LoVo (cell line): ENCODE measurements at places on chromosomes 11 and 22.

DNA sequence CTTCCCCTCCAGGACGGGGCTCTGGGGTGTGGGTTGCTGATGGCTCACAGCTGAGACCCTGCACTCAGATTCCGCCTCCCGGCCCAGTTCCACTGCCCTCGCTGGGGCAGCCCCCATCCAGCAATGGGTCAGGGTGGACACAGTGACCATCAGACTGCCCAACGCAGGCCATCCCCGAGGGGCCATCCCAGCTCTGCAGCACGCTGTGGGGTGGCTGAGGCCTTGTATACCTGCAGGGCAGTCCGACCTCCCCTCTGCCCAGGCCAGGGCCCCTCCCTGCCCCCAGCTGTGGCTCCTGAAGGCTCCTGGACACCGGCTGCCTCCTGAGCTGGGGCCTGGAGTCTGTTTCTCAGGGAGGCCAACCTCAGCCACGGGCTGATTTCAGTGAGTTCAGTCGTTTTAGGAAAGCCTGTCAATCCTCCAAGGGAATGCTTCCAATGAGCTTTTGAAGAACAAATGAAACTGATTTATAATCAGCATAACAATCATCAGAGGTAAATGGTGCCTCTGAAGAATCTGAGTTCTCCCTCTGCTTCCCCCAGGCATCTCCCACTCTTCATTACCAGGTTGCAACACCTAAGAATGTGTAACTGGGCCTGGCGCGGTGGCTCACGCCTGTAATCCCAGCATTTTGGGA, 95.1 kb downstream of the CELSR1 start:
- DNase-seq: no peak

DNA sequence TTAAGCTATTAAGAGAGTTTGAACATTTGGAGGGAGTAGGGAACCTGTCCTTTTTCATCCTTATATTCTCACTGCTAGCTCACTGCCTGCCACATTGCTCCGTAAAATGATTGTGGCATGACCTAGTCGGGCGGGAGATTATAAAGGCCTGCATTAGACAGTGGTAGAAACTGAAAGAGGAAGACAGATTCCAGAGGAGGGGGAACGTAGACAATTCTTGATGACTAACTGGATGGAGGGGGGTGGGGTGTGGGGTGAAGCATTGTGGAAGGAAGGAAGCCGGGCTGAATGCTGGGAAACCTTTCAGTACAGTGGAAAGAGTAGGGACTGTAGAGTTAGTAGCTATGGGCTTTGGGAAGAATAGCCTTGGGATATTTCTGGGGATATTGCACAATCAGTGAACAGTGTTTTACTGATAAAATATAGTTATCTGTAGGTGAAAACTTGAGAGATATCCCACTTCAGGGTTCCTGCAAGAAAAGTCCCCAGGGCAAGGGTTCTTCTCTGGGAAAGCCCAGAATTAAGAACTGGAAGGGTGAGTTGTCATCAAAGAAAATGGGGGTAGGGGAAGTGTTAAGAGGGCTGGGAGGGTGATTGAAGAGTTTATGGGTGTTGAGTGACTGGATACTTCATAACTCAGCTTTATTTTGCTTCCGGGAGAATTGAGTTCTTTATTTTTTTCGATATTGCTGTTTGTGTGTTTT, 2.1 kb downstream of the MED15 start:
- DNase-seq: peak; percentile 58

- no peak for DNase-seq
Measured at GRCh38 chr11:57713835-57714234, 1.4 kb downstream of the TMX2 start.

DNA sequence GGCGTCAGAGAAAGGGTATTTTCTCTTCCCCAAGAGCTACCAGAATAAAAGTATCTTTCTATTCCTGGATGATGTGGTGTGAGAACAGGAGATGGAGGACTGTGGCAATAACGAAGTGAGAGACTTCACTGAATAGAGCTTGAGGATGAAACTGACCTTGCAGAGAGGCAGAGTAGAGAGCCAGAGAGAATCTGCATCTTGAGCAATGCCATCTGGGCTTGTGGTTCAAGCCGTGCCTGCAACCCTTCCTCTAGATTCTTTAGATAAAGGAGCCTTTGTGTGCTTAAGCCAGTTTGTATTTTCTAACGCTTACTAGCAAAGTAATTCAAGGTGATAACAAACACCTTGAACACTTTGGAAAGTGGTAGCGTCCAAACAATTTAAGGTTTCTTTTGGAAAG, 2.2 kb downstream of the ME3 start:
- DNase-seq: no peak

DNA sequence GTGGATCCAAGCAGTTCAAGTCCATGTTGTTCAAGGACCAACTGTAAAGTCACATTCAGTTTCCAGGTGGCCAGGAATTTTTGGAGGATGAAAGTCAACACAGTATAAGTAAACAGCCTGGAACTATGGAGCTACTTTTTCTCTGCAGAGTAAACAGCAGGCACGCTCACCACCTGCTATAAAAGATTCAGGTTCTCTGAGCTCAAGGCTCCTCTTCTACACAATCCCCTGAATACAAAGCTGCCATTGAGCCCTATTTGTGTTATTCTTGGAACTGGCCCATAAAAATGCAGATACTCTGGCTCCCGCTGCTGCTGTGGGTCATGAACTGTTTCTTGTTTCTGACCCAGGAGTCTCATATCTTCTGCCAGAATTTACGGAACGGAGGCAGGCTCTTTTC, 56.9 kb upstream of the PRR5 start:
- DNase-seq: no peak

DNA sequence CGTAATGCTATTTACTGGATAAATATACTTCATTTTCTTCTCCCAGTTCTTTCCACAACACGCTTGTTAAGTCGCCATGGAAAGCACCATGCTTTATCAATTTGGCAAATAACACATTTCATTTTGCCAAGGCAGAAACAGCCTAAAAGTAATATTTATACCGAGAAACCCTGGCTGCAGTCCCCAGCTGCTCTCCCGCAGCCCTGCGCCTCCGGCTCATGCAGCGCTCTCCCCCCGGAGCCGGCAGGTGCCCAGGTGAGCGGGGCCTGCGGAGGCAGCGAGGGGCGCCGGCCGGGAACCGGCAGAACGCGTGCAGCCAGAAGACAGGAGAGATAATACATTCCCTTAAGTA, 681 bp upstream of the ARHGEF12 start:
- no peak for DNase-seq

GRCh38 chr11:11081288-11081687, 223.4 kb upstream of the ZBED5 start:
- DNase-seq: no peak

- DNase-seq: no peak
Measured at GRCh38 chr11:67364169-67364568, 9.2 kb downstream of the CLCF1 start.

GRCh38 chr11:113632981-113633380, 73.1 kb downstream of the TMPRSS5 start:
- no peak for DNase-seq

- no peak for DNase-seq
Measured at GRCh38 chr22:50518606-50519005, 6.8 kb downstream of the SCO2 start.

- no peak for DNase-seq
Measured at GRCh38 chr22:28899199-28899853, 16.0 kb downstream of the ZNRF3 start.

DNA sequence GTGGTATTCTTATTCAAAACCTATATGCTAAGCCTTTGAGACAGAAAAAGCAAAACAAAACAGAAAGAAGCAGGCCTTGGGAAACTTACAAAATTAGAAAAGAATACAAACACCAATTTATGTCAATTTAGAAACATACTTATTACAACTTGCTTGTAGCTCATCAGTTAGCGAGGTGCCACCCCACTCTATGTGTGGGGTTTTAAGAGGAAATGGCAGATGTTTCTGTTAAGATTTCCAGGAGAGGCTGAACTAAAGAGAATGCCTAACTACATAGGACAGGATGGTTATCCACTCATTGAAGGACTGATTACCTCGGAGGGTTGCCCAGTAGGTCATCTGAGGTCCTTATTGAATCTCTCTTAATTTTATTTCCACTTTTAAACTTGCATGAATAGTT, 302.0 kb downstream of the ETS1 start:
- no peak for DNase-seq

GRCh38 chr22:24035296-24035695, 24.2 kb downstream of the CABIN1 start:
- DNase-seq: no peak

DNA sequence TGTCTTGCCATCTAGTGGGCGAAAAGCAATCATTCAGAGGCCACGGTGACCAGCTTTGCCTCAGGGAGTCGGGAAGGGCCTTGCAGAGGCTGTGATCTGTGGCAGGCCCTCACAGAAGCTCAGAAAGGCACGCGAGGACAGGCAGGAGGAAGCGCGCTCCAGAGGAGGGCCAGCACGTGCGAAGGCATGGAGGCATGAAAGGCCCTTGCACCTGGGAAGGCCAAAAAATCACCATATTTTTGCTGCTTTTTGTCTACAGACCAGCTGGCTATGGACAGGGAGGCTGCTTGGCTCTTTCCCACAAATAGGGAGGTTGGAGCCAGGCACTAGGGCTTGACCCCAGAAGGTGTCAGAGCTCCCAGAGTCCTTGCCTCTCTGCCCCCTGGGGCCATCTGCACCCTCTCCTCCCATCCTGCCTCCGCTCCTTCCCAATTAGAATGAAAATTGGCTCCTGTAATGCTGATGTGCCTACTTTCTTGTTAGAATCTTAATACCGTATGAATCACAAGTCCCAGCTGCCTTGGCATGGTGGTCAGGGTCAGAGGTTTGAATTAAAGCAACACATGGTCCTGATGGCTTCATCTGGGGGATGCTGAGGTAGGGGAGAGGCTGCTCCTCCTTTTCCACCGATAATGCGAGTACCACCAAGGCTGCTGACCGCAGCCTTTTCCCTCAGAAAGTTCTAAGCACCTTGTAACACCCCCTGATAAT, 69.1 kb downstream of the FEZ1 start:
- DNase-seq: no peak

GRCh38 chr11:120643284-120643683, 131.7 kb downstream of the GRIK4 start:
- DNase-seq: no peak

GRCh38 chr11:44577231-44577830, 11.9 kb downstream of the CD82 start:
- no peak for DNase-seq

- DNase-seq: peak; percentile 87
Measured at GRCh38 chr22:29821291-29822016, 16.6 kb downstream of the ASCC2 start.

- DNase-seq: no peak
Measured at GRCh38 chr11:1908618-1909017, 10.9 kb upstream of the TNNT3 start.

- DNase-seq: peak; percentile 81
Measured at GRCh38 chr11:67262731-67263675, 3.3 kb upstream of the GRK2 start.

DNA sequence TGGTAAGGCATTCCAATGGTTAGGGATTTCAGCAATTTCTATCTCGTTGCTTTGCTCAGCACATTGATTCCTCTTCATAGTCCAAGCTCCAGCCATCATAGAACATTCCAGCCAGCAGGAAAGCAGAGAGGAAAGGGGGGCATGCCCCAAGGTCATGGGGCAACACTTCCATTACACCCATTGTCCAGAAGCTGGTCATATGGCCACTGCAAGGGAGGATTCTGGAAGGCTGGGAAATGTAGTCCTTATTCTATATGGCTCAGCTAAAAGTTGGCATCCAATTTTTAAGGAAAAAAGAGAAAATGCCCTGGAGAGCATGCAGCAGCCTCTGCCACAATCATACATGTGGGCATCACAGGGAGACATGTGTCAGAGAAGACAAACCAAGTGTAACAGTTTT, 47.1 kb upstream of the RCN1 start:
- DNase-seq: no peak

DNA sequence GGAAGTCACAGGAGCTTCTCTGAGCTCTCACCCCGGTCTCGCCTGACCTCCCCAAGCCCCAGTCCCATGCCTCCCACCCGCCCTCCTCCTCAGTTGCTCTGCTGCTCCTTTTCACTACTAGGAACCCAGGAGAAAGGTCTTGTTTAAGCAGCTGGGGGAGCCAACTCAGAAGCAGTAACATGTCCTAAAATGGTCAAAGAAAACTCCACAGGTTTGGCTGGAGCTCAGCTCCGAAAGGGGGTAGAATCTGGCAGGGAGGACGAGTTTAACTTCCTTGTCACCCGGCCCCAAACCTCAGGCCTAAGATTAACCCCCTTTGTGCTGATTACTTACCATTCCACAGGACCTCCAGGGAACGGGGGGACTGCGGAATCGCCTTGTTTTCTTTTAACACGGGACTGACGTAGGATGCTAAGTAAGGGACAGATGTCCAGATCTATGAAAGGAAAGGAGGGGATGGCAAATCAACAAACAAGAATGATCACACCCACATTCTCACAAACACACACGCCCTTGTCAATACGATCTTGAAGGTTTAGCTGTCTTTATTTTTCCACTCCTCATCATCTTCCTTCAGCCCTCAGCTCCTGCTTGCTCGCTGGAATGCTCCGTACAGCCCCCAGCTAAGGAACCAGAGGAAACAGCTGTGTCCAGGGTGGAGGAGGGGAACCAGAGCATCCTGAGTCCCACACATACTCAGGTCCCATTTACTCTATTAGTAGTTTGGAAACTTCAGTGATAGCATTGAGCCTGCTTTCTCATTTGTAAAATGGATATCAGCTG, 13.5 kb downstream of the PCSK7 start:
- no peak for DNase-seq

DNA sequence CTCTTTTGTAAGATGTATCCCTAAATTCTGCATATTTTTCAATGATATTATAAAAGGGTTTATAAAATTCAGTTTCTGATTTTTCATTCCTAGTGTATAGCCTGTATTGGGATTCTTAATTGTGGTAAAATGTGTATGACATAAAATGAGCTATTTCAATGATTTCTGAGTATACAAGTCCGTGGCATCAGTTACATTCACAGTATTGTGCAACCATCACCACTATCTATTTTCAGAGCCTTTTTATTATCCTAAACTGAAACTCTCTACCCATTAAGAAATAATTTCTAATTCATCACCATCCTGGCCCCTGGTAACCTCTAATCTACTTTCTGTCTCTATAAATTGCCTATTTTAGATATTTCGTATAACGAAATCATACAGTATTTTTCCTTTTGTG, 39.8 kb downstream of the EIF3F start:
- no peak for DNase-seq

DNA sequence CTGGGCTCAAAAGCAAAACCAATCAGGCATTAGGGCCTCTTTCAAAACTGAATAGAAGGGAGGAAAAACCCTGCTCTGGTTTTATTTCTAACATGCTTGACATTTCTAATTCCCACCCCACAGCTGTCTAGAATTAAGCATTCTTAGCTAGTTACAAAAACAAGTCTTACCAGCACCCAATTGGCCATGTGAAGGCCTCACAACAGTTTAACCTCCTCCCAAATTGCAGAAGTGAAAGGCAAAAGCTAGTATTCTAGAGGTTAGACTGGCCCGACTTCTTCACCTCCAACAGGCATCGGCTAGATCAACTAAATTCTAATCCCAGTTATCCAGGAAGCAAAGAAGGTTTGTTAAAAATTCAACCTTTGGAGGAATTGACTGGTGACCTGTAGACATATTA, 6.5 kb downstream of the SF1 start:
- no peak for DNase-seq

GRCh38 chr11:18727479-18728236, 1.7 kb upstream of the IGSF22 start:
- peak; percentile 24 for DNase-seq

- DNase-seq: no peak
Measured at GRCh38 chr11:68037411-68038225, 1.2 kb upstream of the TCIRG1 start.

GRCh38 chr22:46084943-46085827, 65.1 kb upstream of the PPARA start:
- peak; percentile 91 for DNase-seq
